ENCODE measurements at places on chromosomes 16 and 17. TPM values are rescaled to one million over a fixed set of nuclear protein-coding genes. Genes with fewer than 3 reads are reported as not detected.

The CDRT4 gene
- 0.76 TPM for polyA plus RNA-seq

- DNase-seq, result no peak
Measured at GRCh38 chr16:72554935-72555334, 383.0 kb upstream of the PMFBP1 start.

The RPGRIP1L gene
- polyA plus RNA-seq, result 13.0 TPM

The DHX58 gene
- polyA plus RNA-seq, result 0.26 TPM

The SMIM5 gene
- 0.15 TPM for polyA plus RNA-seq

DNA sequence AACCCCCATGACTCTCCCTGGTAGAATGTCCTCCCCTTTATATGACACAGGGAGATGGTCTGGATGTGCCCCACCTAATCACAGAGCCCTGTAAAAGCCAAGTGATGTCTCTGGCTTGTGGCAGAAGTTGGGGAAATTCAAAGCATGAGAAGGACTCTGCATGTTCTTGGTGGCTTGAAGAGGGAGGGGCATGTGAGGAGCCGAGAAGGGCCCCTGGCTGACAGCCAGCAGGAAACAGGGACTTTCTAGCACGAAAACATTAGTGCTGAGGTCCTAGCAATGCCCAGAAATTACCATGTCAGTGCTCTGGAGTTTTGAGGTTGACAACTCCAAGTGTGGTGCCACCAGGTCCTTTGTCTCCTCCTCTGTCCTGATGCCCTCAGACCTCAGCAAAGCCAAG is 75.9 kb downstream of the USP22 start:
- no peak for DNase-seq

The SMPD3 gene
- polyA plus RNA-seq, result 0.13 TPM

GRCh38 chr17:51687887-51688286 is 427.5 kb downstream of the UTP18 start:
- no peak for DNase-seq

DNA sequence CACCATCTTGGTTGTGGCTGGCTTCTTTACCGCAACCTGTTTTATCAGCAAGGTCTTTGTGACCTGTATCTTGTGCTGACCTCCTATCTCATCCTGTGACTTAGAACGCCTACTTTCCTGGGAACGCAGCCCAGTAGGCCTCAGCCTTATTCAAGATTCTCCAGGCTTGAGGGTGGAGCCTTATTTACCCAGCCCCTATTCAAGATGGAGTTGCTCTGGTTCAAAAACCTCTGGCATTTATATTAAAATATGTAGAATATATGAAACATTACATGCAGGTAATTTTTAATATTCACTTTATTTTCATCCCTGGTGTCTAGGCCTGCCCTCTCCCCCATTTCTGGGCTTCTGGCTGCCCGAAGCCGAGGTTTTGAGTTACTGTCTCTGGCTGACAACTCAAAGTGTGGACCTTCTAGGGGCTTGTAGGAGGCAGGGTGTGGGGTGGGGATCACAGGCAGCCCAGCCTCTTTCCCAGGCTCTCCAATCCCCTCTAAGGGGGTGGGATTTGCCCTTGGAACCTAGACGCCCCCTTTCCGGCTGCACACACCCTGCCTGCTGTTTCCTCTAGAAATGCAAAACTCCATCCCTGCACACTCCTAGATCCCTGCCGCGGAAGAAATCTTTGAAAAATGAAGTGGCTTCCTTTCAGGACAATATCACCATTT is 152.0 kb downstream of the KCNJ12 start:
- DNase-seq, result no peak

The KRT33A gene
- polyA plus RNA-seq, result not detected

The DBNDD1 gene
- 43.8 TPM for polyA plus RNA-seq

DNA sequence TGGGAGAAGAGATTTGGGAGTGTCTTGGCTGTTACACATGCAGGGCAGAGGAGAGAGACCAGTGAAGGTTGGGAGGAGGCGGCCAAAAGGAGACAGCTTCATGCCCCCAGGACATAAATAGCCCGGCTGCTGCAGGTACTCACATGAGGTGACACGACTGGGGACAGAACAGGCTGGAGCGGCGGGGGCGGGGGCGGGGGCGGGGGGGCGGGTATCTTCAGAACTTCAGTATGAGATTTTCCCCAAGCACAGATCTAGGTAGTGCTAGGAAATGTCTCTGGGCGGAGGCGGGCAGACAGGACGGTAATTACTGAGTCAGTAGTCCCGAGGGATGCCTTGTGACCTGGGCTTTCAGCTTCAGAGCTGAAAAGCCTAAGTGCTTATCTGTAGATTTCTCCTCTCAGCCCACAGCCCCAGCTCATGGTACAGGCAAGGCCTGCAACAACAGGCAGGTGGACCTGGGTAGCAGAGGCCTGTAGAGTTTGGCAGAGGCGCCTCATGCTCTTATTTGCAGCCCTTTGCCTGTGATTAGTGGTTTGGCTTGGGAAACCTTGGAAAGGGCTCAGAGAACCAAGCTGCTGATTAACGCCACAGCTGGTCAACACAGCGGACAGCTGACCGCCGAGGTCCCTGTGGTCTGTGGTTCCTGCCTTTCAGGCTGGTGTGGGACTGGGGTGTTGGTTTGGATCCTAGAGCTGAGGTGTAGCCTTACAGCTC is 24.5 kb downstream of the UNK start:
- no peak for DNase-seq

GRCh38 chr16:84794186-84794585 is 25.6 kb upstream of the CRISPLD2 start:
- no peak for DNase-seq

The TBC1D16 gene
- polyA plus RNA-seq, result 12.3 TPM

- DNase-seq, result no peak
Measured at GRCh38 chr16:50842589-50842988, 100.7 kb downstream of the CYLD start.

- DNase-seq, result no peak
Measured at GRCh38 chr17:57962279-57963148, 7.3 kb upstream of the CUEDC1 start.

- no peak for DNase-seq
Measured at GRCh38 chr17:36992701-36993100, 43.9 kb downstream of the AATF start.

DNA sequence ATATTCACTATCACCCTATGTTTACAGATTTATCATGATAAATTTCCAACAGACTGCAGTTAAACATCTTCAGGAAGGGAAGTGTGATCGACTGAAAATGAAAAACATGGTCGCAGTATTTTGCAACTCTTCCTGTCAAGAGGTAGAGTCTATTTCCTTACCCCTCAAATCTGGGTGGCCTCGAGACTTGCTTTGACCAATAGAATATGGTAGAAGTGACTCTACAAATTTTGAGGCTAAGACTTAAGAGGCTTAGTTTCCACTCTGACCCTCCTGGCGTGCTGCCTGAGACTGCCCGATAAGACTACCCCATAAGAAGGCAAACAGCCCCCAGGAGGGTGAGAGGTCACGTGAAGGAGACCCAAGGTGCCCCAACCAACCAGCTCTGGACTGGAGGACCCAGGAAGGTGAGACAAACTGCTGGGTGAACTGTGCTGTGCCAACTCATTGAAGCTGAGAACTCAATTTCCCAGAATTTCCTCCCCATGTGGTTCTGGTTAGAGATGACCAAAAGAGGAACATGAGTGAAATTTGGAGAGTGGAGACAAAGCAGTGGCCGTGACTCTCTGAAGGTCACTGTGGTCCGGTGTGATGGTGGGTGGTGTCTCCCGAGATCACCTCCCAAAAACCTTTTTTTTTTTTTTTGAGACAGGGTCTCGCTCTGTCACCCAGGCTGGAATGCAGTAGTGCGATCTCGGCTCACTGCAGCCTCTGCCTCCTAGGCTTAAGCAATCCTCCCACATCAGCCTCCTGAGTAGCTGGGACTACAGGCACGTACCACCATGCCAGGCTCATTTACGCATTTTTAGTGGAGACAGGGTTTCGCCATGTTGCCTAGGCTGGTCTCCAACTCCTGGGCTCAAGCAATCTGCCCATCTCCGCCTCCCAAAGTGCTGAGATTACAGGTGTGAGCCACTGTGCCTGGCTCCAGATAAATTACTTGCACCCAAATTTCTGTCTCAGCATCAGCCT is 38.2 kb upstream of the LITAF start:
- DNase-seq, result no peak

The CARD14 gene
- 0.17 TPM for polyA plus RNA-seq

DNA sequence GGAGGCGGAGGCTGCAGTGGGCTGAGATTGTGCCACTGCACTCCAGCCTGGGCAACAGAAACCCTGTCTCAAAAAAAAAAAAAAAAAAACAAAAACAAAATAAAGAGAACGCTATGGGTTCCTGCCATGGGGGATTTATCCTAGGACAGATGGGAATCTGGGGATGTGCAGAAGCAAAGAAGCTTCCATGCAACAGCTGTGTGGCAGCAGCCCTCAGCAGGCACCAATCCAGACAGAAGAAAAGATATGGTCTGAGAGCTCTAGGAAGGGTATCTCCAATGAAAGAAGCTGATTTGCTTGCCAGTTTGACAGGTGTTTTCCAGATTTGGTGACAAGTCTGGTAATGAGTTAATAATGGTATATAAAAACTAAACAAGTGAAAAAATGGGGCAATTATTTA is 11.6 kb downstream of the MYO19 start:
- DNase-seq, result no peak

DNA sequence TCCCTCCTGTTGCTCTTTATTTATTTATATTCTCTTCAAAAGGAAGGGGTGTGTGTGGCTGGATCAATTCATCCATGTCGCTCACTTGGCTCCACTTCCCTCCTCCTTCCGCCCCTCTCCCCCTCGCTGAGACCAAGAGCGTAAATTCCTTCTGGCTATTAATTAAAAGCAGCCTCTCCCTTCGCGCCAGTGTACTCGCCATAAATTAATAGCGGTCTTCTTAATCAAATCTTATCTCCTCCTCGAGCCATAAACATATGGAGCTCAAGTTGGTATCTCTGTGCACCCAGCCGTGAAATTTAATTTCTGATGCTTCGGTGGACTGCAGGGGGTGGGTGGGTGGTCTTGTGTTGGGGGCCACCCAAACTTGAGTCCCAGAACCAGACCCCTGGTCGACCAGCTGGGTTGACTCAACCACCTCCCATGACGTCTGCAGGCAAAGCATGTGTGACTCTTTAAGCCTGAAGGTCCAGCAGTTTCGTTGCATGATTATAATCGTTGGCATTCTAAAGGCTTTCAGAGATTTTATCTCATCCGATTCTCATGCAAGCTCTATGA is 57.9 kb downstream of the SDK2 start:
- DNase-seq, result no peak

The PLEKHH3 gene
- 14.0 TPM for polyA plus RNA-seq

The CTRB1 gene
- polyA plus RNA-seq, result not detected

The HSPB9 gene
- polyA plus RNA-seq, result not detected

DNA sequence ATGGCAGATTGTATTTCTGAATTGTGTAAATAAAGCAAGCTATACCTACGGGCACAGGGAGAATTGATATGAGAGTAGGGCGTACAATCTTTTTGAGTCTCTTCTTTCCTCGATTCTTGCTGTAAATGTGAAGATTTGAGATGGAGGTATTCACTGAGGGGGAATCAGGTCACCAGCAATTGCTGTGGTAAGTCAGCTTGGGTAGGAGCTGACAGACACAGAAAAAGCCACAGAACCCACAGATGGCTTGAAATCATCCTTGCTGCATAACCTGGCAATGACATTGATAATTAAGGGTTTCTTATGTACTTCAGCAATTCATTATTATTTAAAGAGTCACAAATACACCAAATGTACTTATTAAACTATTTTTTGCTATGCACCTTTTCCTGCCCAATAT is 164.2 kb downstream of the CNTNAP4 start:
- DNase-seq, result no peak

DNA sequence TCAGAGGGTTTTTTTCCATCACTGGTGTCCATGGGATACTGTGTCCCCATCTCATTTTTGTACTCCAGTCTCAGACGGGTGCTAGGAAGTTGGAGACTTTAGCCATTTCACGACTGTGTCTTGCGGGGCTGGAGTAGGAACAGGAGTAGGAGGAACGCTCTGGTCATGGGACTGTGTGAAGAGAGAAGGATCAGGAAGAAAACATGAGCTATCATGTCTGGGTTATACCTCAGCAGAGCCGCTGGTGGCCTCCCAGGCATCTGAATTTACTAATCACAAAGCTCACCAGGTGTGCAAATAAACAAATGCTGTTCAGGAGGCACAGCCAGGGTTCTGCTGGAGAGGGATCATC is 225.4 kb downstream of the SEC14L1 start:
- DNase-seq, result no peak
